ENCODE measurements at places on chromosomes 4 and X.
A peak's percentile ranks its signal among the peaks of the same experiment; 100 is the strongest.

- DNase-seq = no peak
Measured at GRCh38 chr4:39365360-39365759, 802 bp downstream of the RFC1 start.

DNA sequence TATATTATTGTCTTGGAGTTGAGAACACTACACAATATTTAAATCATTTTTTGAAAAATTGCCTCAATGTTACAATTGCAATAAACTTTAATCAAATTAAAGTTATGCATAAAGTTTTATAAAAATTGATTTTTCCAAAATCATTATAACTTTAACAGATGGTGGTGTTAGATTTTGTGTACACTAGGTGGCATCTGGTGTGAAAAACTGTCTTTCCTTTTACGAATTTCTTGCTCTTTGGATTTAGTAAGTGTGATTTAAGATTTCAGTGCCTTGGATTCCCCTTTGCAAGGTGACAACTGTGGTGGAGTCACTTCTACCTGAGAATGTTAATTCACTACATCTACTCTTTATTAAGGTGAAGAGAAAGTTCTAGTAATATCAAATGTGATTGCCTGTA, 91.6 kb downstream of the AREG start:
- DNase-seq = peak; percentile 40

DNA sequence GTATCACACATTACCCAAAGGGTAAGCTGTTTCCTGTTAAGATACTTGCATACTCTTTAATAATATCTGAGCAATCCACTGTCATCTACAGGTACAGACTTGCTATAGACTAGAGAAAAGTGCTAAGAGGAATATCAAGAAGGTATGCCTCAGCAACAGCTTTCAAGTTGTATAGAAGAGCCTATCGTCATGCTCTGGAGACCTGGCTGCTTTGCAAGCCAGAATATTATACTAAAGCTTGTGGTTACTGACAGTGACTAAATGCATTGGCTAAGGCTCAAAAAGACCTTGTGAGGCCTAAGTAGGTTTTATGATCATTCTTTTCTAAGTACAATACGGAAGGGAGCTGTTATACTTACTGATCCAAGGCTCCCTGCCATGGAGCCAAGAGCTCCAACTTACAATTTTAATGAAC, 11.3 kb downstream of the LAMP2 start:
- DNase-seq = peak; percentile 49

DNA sequence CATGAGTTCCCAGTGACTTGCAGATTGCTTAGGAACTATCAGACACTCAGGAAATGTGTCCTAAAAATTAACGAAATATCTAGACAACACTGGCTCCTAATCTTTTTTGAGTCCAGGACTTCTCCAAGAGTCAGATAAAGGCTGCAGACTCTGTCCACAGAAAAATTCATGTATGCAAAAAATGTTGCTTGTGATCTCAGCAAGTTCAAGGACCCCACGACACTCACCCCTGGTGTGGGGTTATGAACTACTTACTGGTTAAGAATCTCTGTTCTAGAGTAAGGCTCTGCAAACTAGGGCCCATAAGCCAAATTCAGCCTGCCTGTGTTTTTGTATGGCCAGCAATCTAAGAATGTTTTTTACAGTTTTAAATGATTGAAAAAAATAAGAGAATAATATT, 93.2 kb downstream of the MBNL3 start:
- DNase-seq = no peak

DNA sequence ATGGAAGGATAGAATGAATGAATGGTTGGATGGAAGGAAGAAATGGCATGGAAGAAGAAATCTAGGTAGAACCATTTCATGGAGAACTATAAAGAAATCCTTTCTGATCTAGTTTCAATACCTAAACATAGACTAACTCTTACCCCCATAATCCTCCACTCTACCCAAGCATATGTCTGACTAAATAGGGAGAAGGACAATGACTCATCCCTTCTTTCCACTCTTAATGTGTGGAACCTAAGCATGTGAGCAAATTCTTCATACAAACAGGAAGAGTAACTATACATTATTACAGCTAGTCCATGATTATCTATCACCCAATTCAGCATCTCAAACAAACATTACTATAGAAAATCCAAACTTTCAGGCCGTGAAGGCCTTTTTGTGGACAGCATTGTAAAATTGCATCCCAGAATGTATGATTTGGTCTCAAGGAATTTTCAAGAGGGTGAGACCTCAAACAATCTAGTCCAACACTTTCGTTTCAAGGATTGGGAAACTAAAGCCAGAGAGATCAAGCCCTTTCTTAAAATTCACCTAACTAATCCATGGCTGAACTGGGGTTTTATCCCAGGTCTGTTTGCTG, 11.2 kb downstream of the C1QTNF7 start:
- no peak for DNase-seq

DNA sequence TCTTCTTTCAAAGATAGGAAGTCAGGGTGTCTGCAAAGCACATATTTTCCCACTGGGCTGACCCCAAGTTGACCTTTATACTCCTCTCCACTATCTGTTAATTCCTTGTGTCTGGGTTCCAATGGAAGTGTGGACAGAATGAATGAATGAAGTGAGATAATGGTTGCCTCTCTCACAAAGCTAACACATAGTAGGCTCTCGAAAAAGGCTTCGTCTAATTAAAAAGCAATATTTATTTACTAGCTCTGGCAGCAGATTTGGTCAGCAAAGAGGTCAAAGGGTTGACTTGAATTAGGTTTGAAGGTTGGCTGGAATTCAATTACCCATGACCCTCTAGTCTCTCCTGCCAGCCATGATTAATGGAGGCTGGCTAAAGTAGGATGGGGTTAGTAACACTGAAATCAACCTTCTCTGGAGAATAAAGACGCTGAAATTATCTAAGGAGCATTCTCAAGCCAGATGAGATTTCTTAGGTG, 280.3 kb upstream of the KLF3 start:
- no peak for DNase-seq

DNA sequence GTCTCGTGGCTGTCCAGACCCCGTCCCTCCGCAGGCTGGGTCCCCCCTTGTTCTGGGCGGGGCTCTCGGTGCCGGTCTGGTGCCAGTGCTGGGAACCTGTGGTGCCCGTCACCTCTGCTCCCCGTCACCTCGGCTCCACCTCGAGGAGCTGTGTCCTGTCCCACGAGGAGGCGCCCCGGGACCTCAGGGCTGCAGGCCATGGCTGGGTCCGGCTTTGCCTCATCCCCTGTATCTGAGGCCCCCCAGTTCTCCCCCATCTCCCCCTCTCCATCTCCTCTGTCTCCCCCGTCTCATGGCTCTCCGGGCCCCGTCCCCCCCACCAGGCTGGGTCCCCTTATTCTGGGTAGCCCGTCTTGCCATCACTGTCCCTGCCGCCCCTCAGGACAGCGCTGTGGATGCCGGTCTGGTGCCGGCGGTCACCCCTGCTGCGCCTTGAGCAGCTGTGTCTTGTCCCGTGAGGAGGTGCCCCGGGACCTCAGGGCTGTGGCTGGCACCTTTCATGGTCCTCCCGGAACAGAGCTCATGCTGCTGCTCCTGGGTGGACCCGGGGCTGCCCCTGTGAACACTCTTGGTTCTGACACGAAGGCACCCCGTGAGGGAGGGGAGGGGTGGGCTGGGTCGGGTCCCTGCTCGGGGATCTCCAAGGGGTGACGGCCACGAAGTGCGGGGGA, 13.4 kb upstream of the GTPBP6 start:
- no peak for DNase-seq

DNA sequence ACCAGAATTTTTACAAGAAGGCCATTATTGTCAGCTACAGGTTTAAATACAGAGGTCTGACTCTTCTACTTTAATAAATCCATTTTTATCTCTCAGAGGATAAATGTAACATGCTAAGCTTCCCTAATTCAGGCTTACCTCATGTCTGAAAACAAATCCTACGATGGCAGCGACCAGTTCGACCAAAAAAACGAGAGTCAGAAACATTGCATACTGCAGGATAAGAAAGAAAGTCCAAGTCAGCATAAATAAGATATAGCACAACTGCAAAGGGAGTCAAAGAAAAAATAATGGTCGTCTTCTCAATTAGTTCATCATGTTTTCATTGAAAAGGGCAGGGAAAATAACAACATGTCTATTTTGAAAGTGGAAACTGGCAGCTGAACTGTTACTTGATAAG, 1.6 kb downstream of the TSPAN6 start:
- DNase-seq = no peak

- DNase-seq = peak; percentile 53
Measured at GRCh38 chr4:140326395-140326993, 47.0 kb upstream of the SCOC start.

- no peak for DNase-seq
Measured at GRCh38 chrX:2823795-2824386, 4.8 kb upstream of the GYG2 start.

DNA sequence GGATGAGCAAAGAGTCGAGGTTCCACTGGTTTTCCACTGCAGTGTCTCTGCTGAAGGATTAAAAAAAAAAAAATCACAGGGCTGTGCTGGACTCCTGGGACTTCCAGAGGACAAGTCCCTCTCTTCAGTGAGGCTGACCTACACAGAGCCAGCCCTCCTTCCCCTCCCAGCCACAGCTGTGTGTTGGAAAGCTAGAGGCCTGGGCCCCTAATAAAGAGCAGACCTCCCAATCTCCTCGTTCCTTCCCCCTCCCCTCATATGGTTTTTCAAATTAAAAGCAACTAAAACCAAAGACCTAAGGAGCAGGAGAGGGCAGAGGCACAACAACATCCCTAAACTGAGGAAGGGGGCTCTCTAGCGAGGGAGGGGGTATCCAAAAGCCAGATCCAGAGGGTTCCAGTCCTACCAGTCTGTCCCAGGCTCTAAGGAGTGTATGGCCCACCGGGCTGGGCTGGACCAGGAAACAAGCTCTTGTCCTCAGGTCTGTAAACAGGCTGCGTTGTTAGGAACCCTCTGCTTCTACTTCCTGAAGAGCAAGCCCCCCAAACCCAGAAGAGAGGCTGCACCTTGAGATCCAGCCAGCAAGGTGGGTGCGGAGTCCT, 4.0 kb upstream of the PDGFRA start:
- no peak for DNase-seq
